ENCODE measurements at places on chromosomes 7 and 10.
A peak's percentile ranks its signal among the peaks of the same experiment; 100 is the strongest.

DNA sequence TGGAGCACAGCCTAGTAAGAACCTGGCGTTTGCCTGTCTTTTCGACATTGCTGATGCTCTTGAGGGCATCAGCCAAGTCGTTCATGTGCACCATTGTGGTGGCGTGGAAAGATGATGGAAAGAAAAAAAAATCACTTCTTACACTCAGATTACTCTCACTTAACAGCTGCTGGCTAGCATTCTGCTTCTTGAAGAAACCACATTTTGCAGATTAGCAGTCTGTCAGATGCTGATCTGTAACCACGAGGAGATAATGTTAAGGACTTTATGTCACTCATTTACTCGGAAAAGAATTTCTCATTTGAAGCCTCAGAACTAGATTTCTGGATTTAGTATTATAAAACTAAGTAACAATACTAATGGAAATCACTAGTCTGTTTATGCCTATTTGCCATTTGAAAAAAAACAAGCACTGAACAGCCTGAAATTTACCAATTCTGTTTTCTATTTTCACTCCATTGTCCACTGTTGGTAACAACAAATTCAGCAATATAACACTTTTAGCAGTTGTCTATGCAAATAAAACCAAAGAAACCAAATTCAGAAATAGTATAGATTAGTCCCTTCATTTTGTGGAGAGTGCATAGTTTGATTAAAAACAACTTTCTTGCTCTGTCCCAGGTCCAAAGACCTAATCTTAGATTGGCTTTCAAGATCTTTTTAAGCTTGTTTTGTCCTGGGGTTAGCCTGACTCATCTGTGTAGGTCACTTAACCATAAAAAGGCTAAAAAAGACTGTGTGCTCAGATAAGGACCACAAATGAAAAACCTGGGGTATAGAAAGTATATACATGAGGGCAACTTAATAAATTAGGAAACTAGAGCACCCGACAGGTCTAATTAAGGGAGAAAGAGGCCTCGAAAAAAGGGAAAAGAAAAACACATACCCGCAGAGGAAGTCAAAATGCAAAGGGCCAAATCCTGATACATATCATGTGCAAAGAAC lies 67.5 kb downstream of the NT5C2 start:
- DNase-seq, result no peak

DNA sequence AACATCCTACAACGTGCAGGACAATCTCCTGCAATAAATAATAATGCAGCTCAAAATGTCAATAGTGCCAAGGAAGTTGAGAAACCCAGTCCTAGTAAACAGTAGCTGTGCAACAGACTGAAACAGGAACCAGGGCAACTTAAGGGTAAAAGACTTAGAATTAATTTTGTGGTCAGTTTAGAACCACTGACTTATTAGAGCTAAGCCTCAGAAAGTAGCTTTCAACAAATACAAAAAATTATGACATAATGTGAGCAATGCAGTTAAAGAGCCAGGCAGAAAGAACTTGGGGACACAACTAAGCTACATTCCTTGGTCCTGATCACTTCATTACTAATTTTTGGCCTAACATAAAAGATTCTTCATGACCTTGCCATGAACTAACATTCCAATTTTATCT lies 195.4 kb downstream of the MACC1 start:
- no peak for DNase-seq

DNA sequence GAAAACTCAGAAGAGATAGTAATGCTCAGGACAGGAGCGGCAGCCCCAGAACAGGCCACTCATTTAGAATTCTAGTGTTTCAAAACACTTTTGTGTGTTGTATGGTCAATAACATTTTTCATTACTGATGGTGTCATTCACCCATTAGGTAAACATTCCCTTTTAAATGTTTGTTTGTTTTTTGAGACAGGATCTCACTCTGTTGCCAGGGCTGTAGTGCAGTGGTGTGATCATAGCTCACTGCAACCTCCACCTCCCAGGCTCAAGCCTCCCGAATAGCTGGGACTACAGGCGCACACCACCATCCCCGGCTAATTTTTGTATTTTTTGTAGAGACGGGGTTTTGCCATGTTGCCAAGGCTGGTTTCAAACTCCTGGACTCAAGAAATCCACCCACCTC lies 65.9 kb upstream of the CAPZA2 start:
- DNase-seq, result no peak

- DNase-seq, result peak; percentile 26
Measured at GRCh38 chr7:82044497-82045080, 274.7 kb upstream of the HGF start.

- no peak for DNase-seq
Measured at GRCh38 chr10:117562896-117563737, 20.6 kb downstream of the EMX2 start.

DNA sequence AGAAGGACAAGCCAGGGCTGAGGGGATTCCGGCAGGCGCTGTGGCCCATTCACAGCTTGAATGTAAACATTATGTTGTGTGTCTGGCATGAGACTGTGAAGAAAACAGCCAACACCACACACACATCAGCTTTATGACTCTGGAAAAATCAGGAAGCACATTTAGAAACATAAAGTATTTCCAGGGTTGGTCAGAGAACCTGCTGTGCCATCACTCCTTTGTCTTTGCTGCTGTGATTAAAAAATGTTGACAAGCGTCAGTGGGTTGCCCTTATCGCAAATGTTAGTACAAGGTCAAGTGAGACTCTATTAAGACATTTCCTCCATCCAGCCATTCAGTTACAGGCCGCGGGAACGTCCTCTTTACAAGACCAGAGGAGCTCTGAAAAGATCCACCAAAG lies 95.4 kb downstream of the TAX1BP1 start:
- no peak for DNase-seq

DNA sequence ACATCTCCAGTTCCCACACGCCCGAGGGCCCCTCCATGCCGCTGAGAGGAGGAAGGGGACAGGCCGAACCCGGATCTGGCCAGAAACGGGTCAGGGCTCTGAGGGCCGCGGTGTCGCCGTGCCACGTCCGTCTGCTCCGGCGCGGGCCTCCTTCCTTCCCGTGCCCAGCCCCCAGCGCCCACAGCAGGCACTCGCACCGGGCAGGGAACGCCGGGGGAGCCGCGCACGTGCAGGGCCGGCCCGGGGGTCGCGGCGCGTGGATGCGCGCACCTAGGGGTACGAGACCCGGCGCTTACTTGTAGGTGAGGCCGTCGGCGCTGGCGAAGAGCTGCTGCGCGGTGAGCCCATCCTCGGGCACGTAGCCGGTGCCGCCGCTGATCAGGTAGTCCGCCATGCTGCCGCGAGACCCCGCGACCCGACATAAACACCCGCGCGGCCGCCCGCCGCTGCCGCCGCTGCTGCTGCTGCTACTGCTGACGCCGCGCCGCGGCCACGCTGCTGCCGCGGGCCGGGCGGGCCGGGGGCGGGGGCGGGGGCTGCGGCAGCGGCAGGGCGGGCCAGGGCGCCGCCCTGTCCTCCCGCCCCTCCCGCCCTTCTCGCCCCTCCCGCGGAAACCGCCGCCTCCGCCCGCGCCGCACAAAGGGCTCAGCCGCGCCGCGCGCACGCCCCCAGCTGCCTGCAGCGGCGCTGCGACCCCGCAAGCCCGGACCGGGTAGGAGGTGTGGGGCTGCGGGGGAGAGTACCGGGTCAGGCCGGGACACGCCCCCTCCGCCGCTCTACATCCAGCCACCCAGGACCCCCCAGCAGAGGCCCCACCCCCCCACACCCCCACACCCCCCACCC lies 4.1 kb downstream of the IMPDH1 start:
- DNase-seq, result peak; percentile 33

DNA sequence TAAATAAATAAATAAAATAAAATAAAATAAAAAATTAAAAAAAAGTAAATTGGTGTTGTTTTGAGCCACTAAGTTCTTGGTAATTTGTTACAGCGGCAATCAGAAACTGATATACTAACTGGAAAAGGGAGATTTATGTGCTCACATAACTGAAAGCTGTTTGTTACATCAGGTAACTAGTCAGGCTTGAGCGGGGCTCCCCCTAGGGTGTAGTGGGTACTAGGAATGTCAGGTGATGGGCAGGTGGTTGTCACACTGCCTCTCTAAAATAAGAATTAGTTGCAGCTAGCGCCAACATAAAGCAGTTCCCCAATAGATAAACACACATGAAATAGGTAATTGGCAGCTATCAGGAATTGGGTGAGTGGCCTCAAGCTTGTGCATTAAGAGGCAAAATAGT lies 1336.9 kb downstream of the XPNPEP1 start:
- DNase-seq, result no peak

DNA sequence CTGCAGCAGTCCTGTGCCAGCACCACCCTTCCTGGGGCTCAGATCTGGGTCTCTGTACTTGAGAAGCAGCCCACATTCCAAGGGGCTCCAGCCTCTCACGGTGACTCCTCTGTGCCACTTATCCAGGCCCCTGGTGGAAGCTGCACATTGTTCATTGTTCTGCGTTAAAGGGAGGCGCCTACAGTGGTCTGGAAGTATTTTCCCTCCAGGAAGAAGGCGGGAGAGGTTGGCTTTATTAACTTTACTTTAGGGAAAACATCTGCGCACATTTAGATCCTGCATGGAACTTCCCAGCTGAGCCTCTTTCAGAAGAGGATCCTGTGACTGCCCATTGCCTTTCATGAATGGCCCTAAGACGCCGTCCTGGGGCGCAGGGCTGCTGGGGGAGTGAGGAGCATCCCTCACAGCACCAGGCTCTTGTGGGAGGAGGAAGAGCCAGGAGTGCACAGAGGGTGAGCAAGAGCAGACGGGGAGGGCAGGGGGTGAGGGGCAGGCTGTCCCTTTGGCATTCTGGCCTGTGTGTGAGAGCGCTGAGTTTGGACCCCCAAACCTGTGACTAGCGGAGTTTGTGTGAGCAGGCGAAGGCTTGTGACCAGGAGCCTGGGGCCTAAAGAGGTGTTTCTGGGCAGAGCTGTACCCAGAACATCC lies 98.6 kb upstream of the BTBD16 start:
- DNase-seq, result no peak

DNA sequence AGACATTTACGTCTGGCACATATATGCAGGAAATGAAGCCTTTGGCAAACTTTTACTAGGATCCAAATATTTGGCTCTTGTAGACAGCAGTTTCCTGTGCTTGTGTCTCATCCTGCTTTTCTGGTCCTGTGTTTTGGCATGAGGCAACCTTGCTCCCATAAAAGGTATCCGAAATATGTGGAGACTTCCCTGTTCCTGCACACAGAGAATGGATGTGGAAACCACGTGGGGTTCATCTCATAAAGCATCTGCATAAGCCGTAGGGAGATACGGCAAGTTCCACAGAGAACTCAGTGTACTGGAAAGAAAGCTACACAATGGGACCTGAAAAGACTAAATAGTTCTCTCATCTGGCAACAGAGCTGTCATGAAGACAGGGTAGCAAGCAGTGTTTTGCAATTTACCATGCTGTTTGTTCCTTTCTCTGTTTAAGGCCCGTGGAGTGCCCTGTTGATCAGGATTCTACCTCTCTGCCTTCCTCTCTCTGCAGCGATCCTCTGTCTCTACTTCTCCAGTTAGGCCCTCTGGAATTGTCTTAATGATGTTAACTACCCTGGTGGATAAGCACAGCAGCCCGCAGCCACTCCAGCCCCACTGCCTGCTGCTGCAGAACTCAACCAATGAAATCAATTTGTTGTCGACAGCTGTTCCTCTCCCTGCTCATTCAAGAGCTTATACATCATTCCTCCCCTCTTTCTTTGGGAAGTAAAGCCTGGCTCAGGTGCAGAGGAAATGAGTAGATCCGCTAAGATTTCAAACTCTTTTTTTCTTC lies 293.6 kb downstream of the CSTF2T start:
- DNase-seq, result no peak

DNA sequence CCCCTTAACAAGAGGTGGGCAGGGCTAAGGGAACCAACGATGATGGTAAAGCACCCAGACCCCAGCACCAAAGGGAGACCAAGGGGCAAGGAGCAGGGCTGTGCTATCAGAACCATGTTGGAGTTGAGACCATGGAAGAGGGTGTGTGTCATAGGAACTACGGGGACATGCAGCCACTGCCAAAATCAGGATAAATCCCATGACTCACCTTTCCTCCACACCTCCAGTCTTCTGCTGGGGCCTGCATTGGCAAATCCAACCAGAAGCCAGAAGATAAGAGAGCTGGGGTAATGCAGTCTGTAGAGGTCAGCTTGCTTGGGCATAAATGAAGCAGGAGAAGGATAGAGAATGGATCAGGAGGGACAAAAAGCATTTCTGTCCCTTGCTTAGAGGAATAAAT lies 42.7 kb upstream of the SMARCD3 start:
- no peak for DNase-seq

GRCh38 chr7:98034081-98035035 lies 44.4 kb upstream of the OCM2 start:
- no peak for DNase-seq

GRCh38 chr10:102231357-102232318 lies 5.5 kb downstream of the ELOVL3 start:
- no peak for DNase-seq

DNA sequence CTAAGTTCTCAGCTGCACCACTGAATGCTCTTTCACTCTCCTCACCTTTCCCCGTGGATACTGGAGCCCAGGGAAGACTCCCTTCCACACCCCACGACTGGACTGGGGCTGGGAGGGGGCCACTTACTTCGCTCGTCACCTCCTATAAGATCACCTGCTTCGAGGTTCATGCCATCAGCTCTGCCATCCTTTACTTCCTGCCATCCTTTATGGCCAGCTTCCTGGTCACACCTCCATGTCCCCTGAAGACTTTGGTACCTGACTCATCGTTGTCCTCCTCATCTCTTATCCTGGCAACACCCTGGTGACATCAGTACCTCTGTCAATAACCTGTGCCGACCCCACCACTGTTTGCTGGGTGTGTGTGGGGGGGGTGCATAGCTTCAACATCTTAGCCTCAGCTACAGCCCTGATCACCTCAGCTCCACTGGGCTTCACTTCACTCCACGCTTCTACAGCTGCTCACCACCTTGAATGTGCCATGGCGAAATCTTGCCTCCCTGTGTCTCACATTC lies 8.7 kb upstream of the VDAC2 start:
- DNase-seq, result no peak

DNA sequence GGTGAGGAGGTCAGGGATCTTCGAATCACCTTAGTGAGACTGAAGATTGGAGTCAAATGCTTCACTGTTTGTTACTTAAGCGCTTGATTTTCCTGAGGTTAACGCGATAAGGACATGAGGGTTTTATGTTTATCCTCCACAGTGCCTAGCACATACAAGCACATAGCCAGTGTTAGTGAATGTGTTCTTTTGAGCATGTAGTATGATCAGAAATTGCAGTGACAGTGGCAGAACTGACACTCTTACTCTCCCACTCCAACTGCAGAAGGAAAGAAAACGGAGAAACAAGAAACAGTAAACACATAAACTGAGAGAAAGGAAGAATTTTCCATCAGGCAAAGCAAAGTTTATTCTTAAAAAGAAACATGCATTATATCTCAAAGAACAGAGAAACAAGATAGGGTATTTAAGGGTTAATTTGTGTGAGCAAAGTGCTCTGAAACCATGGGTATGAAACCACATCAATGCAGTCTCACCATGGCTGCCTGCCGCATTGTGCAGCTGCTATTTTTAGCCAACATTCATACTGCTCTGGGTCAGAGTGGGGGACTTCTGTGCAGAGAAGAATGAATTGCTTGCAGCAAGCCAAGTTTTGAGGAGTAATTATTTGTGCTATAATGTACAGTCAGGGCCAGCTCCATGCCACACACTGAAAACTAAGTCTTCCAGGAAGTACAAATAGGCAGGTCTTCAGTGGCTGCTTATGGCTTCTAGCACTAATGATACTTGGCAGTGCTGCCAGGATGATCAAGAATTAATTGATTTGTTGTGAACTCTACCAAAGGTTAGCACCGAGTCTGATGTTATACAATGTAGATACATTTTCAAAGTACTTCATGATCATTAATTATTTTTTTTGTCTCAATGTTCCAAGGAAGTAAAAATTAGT lies 152.0 kb downstream of the MACC1 start:
- DNase-seq, result no peak

GRCh38 chr10:30183055-30183402 lies 123.6 kb upstream of the JCAD start:
- no peak for DNase-seq

Data from NCI-H187 (cell line).